ENCODE measurements at places on chromosomes 5 and 9.

DNA sequence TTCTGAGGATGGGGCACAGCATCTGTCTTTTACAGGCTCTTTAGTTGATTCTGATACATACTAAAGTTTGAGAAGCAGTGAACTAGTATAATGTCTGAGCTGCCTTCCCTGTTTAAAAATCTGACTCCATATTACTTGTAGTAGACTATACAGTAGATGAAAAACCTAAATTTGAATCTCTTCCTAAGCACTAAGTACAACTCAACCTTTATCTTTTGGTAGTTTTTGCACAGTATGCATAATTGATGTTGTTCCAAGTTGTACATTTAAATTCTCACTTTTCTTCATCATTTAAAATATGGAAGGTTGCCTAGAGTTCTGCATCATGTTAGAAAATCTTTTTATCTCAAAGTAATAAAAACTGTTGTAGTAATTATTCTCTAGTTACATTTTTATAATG, 98.6 kb upstream of the CKMT2 start:
- no peak for DNase-seq

GRCh38 chr5:7878381-7878873, 9.5 kb downstream of the MTRR start:
- DNase-seq: no peak

- no peak for DNase-seq
Observed at GRCh38 chr5:1416856-1417469, 28.3 kb downstream of the SLC6A3 start.

GRCh38 chr5:91059409-91059808, 323.7 kb downstream of the ARRDC3 start:
- DNase-seq: no peak

- DNase-seq: no peak
Observed at GRCh38 chr5:66596636-66597182, 516 bp downstream of the MAST4 start.

- DNase-seq: no peak
Observed at GRCh38 chr5:180439911-180440769, 54.0 kb upstream of the CNOT6 start.

GRCh38 chr9:111940697-111941096, 44.1 kb downstream of the UGCG start:
- no peak for DNase-seq

DNA sequence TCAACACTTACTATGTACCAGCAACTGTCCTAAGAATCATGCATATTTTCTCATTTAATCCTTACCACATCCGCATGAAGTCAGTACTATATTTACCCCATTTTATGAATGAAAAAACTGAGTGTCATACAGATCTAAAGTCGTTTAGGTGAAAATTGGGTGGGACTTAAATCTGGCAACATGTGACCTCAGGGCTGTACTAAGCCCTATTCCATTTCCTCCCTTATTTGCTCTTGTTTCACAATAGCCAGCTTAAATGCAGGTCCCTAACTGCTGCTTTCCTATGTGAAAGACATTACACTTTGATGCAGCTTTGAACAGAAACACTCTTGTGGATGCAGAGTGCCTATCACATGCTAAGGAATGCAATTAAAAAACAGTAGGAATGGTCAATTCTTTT, 2.5 kb upstream of the RAB14 start:
- no peak for DNase-seq

- no peak for DNase-seq
Observed at GRCh38 chr9:93052791-93053540, 5.5 kb upstream of the SUSD3 start.
